ENCODE measurements at places on chromosomes 6 and 20.

- DNase-seq: no peak
Observed at GRCh38 chr20:40006168-40006860, 682.7 kb downstream of the MAFB start.

- DNase-seq: no peak
Observed at GRCh38 chr6:166697113-166697512, 70.1 kb upstream of the RPS6KA2 start.

GRCh38 chr6:92159046-92159445 is 1260.3 kb downstream of the EPHA7 start:
- DNase-seq: no peak

DNA sequence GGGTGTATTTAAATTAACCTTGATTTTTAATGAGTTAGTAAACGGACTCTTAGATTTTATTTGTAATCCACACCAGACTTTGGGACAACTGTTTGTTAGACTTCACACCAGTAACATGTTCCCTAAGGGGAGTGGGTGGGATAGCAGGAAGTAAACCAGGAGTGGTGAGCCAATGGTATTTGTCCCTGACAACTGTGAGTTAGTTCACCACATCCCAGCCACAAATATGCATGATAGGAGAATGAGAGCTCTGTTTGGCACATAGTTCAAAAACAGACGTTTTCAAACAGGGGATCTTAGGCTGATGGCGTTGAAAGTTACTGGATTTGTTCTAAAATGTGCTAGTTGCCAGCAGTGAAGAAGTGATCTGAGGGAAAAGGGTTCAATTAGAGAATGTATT is 18.7 kb upstream of the COL10A1 start:
- no peak for DNase-seq

- no peak for DNase-seq
Observed at GRCh38 chr20:3757268-3757667, 10.3 kb downstream of the ADISSP start.

GRCh38 chr20:48897305-48898010 is 24.1 kb upstream of the ARFGEF2 start:
- DNase-seq: no peak

DNA sequence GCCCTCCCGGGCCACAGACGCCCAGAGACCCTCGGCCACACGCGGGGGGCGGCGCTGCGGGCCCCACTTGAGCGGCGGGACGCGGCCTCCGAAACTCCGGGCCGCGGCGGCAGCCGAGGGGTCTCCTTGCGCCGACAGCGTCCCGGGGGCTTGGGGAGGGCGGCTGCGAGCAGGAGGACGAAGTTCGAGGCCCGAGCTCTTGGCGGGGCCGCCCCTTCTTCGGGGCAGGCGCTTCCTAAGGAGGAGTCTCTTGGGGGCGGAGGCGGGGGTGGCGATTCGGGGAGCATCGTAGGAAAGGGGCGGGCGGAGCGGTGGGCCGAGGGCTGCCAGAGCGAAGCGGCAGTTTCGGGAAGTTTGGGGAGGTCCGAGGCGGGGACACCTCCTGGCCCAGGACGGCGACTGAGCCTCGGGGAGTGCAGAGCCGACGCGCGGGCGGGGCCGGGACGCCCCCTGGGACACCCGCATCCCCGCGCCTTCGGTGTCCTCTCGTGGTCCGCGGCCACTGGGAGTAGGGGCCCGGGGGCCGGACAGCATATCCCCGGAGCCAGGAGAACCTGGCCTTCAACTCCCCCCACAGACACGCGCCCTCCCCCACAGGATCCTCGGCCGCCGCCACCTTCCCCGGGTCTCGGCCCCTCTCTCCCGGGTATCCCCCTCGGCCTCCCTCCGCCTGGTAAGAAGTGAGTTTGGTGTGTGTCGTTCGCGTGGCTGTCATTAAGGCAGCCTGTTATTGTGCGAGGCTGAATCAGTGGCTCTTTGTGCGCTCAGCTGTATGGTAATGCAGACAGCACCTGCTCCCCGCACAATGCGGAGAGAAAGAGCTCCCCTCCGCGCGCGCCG is 613 bp upstream of the DLL1 start:
- DNase-seq: peak; percentile 49

DNA sequence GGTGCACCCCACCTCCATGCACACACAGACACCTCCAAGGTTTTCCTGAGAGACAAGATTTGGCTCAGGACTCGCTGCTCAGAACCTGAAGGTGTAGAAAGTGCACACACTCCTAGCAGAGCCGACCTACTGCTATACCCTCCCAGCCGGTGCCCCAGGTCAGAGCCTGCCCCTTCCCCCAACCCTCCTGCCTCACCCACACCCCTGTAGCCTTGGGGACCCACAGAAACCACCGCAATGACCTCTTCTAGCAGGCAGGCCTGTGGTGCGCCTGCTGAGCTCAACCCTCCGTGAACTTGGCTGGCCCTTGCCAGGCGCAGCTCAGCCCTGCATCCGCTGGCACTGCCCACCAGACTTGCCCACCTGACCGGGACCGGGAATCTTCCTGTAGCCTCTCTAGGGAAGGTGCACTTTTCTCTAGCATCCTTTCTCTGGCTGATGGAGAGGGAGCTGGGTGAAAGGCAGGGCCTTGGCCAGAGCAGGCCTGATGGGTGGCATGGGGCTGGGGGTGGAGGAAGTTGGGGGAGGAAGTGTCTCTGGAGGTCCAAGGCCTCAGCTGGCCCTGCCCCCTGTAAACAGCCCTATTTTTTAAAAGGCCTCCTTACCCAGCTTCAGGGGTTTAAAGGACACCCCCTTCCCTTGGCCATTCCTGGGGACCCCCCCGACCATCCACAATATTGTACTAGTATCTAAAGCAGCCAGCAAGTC is 36.9 kb upstream of the SLCO4A1 start:
- no peak for DNase-seq

DNA sequence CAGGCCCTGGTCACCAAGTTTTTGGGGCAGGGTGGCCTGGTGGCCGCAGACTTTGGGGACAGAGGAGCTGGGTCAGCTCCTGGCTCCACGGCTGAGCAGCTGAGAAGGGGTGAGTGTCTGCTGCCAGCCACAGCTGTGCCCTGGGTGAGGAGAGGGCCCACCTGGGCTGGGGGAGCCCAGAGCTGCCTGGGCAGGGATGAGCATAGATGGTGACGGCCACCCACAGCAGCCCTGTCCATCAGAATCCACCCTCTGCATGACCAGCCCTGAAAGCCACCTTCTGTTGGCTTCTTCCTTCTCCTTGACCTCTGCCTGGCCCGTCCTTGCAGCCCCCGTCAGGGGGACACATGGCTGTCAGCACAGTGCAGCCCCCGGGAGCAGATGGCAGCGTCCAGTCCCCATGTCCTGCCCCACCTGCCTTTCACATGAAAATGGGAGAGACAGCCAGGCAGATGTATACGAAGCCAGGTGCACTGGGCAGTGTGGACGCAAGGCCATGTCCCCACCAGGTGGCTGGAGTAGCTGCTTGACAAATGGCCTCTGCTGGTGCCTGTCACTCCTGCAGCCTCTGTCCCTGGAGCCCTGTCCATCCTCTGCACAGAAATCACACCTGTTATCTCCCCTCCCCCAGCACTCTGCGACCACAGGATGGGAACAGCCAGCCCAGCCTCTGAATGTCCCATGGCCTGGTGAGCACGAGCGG is 220.8 kb downstream of the PREX1 start:
- DNase-seq: no peak

DNA sequence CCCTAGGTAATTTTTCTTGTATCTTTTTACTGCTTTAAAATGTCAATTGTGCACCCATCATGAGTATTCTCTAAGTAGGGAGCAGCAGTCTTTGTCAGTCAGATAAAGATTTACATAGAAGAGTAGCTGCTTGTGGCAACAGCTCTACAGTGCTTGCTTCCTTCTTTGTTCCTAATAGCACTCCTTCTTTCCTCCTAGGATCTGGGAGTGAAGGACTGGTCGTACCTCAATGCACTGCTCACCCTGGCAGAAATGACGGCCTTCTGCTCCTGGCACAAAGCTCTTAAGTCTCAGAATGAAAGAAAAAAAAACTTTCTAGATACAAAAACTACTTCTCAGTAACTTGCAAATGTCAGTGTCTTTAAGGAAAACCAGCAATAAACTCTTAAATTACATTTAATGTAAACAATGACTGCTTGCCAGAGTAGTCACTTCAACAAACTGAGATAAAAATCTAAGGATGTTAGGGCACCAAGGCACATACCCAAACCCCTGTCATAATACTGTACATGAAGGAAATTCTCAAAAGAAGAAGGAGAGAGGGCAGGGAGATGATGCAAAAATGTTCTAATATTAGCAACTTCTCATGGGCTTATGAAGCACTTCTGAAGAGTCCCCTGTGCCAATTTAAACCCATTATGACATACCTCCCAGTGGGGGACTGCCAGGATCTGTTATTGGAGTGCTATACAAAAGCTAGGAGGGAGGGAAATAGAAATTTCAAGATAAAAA is 34.0 kb downstream of the NCOA6 start:
- DNase-seq: no peak

DNA sequence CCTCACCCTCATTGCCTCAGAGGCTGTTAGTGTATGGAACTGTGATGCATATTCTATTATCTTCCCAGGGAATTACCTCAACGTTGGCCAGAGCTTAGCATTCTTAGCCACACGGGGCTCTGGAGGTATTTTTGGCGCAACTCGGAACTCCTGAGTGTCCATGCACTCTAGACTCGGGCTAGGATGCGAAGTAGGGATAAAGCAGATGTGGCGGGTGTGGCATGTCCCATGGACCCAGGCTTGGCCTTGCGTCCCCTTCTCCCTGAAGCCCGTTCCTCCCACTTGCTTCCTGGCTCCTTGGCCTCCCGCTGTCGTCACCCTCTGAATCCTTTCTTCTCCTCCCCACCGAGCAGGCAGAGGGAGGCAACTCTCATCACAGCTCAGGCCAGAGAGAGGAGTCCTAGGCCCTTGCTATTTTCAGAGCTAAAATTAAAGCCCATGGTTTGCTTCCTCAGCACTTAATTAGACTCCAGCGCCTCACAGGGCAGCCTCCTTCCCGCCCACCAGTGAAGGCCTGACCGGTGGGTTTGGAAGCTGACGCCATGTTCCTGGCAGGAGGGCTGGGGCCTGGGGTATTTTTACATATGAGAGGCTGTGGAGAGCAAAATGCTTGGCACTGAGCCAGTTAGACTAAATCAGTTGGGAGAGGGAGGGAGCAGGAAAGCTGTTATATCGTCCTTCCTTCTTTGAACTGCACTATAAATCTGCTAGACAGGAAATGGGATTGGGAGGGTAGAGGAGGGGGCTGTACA is 138.7 kb downstream of the FOXO3 start:
- no peak for DNase-seq

GRCh38 chr20:21554376-21554890 is 40.6 kb upstream of the NKX2-2 start:
- no peak for DNase-seq

GRCh38 chr6:15284743-15285142 is 38.9 kb downstream of the JARID2 start:
- DNase-seq: no peak

DNA sequence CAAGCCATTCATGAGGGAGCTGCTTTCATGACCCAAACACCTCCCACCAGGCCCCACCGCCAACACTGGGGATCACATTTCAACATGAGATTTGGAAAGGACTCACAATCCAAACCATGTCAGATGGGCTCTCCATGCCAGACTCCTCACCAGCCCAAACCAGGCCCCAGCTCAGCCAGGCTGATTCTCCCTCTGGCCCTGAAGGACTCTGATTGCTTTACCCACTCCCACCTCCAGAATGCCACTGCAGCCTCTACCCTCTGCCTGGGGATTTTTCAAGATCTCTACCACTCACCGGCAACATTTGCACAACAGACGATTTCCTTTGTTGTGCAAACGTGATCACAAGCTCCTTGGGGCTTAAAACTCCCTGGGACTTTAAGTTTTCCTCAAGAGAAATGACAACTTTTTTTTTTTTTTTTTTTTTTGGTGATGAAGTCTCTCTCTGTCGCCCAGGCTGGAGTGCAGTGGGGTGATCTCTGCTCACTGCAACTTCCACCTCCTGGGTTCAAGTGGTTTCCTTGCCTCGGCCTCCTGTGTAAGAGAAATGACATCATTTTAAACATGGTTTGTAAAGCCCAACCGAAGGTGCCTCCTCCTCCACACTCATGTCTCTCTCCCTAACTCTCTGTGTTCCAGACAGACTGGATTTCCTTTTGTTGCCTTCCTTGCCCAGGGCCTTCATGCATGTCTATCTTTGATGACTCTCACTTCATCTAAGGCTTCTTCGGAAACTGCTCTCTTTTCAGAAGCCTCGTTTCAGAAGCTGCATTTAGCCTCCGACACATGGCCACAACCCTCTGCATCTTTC is 147.0 kb downstream of the CDH26 start:
- no peak for DNase-seq

DNA sequence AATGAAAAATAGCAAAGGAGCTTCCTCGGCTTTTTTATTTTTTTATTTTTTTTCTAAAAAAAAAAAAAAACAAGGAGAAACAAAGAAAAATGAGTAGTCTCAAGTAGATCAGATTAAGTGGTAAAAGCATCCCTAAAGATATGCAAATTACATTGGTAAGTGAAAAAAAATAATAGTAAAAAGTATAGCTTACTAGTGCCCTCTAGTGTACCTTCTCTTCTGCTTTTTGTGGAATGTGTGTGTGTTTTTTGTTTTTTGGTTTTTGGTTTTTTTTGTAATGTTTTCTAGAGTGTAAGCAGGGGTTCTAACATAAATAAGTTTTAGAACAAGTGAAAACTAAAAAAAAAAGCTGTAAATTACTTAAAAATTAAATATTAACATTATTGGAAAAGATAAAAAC is 1062.0 kb downstream of the HACE1 start:
- no peak for DNase-seq

GRCh38 chr6:122752459-122752858 is 27.1 kb upstream of the FABP7 start:
- DNase-seq: no peak

DNA sequence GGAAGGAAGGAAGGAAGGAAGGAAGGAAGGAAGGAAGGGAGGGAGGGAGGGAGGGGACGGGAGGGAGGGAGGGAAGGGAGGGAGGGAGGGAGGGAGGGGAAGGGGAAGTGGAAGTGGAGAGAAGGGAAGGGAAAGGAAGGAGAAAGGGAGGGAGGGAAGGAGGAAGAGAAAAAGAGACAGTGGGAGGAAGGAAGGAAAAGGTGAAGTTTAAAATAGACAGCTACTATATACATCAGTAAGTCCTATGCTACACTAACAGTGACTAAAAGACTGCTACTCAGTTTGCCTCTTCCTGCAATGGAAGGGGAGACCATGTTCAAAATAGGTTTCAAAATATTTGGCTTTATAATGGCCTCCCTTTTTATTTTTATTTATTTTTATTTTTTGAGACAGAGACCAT is 22.5 kb downstream of the MAP3K5 start:
- no peak for DNase-seq
